ENCODE measurements at places on chromosomes 3 and 15.

GRCh38 chr15:73786538-73786937 lies 33.4 kb upstream of the INSYN1 start:
- DNase-seq = no peak

DNA sequence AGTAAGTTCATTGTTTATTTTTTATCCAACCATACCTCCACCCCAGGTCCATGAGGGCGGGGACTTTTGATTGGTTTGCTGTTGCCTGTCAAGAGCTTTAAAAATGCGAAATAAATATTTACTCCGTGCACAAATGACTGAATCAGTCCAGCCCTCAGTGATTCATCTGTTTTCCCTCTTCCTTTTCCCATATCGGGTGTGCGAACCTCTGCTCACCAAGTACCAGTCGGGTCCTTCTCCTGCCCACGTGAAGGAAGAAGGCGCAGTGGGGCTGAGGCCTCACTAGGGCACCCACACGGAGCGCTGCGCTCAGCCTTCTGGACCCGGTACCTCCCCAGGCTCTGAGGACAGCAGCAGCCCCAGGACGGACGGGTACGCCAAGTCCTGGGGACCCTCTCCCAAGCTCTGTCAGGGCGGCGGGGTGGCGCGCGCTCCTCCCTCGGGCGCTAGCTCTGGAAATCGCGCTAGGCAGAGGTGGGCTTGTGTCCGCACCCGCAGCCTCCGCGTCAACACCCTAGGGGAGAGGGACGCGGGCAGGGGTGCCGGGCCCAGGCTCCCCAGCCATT lies 70.5 kb upstream of the EPHB3 start:
- no peak for DNase-seq

DNA sequence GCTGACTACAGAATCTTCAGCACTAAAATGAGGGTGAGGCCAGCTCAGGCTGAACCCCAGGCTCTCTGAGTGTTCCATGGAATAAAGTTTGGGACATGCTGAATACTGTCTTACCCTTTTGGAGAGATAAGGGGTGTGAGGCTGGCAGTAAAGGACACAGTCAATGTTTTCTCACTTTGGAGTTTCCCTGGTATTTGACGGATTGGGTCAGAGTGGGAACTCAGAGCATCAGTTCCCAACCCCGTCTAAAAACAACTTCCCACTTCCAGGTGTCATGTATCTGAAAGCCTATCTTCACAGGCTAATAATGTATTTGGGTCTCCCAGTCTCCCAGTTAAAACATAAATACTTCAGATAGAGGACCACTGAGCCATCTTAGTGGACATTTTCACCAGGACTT lies 180.7 kb downstream of the TLE3 start:
- no peak for DNase-seq

GRCh38 chr15:47718497-47719437 lies 1.5 kb downstream of the SEMA6D start:
- peak; percentile 49 for DNase-seq

DNA sequence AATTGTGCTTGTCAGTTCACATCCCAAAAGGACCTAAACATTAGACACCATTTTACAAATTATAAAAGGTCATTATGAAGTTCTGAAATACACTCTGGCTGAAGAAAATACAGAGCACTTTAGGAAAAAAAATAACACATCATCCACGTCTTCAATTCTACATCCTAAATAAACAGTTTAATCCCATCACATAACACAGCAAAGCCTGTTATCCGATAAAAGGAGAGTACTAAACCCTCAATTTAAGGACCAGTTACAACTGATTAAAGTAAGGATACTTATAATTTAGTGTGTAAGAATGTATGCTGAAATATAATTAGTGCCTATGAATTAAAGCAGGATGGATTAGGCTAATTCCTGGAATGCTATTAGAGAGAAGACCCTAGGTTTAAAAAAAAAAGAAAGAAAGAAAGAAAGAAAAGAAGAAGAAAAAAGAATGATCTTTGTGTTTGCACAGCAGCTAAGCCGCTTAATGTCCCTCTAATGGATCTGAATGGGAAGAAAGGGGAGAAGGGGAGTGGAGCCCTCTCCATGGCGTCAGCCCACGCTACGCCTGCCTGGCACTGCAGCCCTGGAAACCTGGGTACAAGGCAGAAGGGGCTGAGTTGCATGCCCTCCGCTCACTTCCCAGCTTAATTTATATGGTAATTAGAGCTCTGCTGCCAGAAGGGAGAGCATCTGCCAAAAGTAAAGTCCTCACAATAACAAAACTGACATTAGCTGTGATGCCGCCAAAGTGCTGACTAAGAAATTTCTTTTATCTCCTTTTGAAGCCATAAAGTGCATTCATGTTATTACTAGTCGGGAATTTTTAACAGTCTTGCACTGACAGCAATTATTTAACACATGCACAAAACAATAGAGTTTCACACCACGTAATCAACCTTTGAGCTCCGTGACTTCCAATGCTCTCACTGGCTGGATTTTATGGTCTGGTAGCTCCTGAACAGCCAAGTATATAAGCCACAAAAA lies 90.0 kb downstream of the FSIP1 start:
- DNase-seq = peak; percentile 72

DNA sequence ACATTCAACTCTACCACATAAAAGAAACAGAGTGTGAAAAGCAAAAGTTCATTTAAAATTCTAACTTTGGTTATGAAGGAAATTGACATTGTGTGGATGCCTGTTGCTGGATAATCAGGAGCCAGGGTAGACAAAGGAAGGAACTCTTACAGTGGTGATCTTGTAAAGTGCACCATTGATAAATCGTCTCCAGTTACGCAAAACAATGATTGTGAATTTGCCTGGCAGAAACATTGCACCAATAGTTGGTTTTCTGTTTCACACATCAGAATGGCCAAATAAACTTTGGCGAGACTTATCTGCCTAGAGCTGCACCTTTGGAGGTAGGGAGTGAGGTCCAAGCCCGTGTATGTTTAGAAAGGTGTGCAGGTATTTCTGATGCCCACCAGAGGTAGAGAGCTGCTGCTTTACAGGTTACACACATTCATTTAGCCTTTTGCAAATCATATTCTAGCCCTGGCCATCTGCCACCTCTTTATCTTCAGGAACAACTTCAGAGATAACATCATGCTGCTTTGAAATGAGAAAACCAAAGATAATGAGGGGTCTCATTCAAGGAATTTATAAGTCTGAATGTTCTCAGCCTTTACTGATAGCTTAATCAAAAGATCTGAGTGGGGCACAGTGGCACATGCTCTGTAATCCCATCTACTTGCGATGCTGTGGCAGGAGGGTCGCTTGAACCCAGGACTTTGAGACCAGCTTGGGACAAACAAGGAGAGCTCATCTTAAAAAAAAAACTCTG lies 47.4 kb upstream of the P3H2 start:
- DNase-seq = no peak

GRCh38 chr3:64456674-64457073 lies 231.1 kb downstream of the ADAMTS9 start:
- DNase-seq = no peak

DNA sequence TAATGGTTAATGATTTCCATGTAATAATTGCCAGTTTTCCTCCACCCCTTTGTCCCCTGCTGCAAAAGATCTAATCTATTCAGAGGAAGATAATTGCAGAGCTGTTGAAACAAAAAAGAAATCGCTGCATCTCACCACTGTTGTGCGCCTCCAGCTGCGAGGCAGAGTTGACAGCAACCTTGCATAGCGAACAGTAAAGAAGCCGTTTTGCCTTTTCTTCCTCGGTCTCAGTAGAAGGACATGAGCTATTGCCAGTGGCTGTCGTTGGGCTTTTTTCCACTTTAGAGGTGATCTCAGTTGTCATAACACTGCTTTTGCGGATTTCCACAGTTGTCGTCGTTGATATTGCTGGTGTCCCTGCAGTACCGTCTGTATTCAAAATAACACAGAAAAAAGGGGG lies 314.2 kb downstream of the ZNF385D start:
- no peak for DNase-seq

DNA sequence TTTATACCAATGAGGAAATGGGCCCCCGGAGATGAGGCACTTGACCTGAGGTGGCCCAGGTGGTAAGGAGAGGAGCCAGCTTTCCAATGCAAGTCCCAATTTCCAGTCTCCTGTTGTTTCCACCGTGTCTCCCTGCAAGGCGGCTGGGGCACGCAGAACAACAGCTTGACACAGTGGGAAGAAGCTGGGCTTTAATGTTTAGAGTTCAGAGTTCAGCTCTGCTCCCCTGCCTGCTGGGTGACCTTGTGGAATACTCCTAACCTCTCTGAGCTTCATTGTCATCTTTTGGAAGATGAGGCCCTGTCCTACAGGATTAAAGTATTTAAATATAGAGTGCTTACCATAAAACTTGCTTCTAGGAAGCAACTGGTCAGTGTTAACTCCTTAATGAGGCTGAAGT lies 80.3 kb downstream of the SMAD3 start:
- no peak for DNase-seq

DNA sequence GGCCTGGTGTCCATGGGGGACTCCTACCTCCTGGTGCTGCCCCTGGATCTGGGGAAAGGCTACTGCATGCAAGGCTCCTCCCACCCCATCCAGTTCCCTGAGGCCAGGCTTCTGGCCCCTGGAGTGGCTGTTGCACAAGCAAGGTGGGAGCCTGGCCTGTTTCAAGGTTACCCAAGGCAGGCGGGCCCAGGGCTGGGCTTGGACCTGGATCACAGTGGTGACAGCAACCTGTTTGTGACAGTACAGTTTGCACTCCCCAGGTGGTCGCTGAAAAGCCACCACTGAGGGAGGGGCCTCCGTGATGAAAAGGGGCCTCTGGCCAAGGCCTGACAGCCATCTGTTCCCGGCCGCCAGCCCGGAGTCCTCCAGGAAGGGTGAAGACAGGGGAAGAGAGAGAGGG lies 14.4 kb upstream of the KY start:
- no peak for DNase-seq

DNA sequence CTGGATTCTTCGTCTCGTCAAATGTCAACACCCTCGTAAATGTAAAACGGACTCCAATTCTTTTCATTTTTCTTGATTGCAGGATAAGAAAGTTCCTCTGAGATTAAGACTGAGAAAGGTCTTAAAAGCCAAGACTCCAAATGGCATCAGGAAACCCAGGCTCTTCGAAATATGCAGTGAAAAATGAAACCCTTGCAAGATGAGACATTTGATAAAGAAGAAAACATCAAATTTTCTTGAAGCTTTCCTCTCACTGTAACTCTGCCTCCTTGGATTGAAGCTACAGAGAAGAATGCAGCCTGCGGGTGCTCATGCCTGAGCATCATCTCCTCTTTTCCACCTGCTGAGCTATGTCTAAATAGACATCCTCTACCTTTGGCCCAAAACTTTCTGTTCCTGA lies 342.4 kb upstream of the THBS1 start:
- no peak for DNase-seq

GRCh38 chr15:76084256-76084655 lies 24.5 kb downstream of the TMEM266 start:
- DNase-seq = no peak

DNA sequence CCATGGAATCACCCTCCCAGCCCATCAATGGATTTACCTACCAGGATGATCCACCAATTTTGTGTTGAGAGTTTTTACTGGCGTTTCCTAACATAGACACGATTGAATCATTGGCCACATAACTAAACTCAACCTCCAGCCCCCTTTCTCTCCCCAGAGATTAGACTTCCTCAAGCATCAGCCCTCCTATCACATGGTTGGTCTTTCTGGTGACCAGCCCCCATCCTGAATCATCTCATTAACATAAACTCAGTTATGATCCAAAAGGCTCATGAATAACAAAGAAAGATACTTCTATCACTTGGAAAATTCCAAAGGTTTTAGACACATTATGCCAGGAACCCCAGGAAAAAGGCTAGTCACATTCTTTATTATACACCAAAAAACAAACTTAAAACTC lies 21.2 kb downstream of the PRKAR2A start:
- peak; percentile 64 for DNase-seq

GRCh38 chr3:129595544-129596193 lies 10.8 kb downstream of the PLXND1 start:
- no peak for DNase-seq

- DNase-seq = no peak
Measured at GRCh38 chr3:23164746-23165145, 38.4 kb upstream of the UBE2E2 start.

- DNase-seq = no peak
Measured at GRCh38 chr3:72390841-72391240, 457.4 kb downstream of the SHQ1 start.

GRCh38 chr15:59997070-59997701 lies 6.9 kb upstream of the FOXB1 start:
- DNase-seq = no peak

- no peak for DNase-seq
Measured at GRCh38 chr3:16103472-16103871, 71.0 kb upstream of the GALNT15 start.

- no peak for DNase-seq
Measured at GRCh38 chr3:109339714-109340648, 2.6 kb upstream of the DPPA4 start.

DNA sequence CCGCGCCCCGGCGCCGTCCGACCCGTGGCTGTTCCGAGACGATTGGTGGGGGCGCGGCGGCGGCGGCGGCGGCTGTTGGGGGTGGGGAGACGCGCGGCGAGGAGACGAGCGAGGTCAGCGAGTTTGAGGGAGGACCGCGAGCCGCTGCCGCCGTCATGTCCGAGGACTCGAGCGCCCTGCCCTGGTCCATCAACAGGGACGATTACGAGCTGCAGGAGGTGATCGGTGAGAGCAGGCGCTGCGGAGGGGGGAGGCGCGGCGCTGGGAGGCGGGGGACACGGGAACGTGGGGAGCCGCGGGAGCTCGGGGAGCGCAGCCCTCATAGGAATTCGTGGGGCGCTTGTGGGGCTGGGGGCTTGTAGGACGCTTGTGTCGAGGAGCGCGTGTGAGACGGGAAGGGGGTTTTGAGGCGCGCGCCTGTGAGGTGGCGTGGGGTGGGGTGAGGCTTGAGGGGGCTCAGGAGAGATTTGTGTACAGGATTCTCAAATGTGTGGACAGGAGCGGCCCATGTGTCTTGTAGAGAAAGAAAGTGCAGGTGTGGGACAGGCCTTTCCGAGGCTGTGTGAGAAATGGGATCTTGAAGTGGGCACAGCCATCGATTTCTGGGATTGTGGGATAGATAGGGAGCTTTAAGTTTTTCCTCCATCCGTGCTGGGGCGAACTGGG lies 518 bp downstream of the OXSR1 start:
- DNase-seq = peak; percentile 4

DNA sequence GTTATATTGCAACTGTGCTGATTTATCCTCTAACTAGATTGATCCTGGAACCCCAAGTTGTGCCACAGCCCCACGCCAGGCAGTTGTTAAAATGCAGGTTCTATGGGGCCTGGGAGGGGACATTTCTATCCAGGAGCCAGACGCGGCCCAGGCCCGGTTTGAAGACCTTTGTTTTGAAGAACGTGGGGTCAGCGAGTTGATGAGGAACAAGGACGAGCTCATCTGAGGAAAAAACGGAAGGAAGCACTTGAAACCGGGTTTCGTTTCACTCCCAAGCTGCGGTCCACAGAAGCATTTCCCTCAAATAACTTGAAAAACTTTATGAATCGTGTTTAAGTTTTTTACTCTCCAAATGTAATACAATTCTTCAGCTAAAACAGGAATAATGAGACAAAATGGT lies 76.4 kb downstream of the CHSY1 start:
- DNase-seq = no peak

DNA sequence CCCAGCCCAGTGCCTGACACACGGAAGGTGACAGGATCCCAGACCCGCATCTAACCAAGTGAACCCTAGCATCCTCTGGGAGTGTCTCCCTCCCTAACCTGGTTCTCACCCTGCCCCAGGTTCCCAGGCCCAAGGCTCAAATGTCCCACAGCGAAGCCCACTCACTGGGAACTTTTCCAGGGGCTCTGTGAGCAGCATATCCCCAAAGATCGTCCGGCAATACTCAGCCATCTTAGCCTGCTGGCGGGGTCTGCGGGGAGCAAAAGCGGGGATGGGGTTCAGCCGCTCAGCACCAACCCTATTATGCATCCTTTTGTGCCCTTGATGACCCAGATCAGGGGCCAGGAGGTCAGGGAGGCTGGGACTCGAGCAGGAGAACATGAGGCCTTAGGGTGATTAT lies 10.4 kb downstream of the PLCB2 start:
- DNase-seq = no peak
